ENCODE measurements at places on chromosomes 13 and 19. TPM values are rescaled to one million over a fixed set of nuclear protein-coding genes. Genes with fewer than 3 reads are reported as not detected.
A peak's percentile ranks its signal among the peaks of the same experiment; 100 is the strongest.

DNA sequence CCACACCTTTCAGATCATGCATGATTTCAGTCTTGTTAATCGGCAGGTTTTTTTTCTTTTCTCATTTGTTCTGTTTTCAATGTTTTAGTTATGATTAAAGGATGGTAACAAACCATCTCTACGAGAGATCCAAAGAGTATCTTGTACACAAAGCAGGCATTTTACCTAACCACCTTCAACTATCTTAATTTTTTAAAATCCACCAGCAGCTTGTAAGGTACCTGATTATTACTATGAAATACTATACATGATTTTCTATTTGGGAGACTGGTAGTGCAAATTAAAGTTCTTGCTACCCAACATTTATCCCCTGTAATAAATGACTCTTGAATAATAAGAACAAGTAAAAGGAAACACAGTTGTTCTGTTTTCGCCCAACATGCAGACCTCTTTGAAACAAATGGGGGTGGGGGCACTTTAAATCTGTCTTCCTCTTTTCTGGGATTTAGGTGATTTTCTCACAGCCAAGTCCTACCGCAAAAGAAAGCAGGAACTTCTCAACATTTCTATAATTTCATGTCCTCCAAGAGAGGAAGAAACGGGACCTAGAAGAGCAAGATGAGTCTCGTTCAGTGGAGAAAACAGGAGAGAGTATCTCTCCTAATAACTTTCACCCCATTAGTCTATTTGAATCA is 3.6 kb downstream of the POU4F1 start:
- H3K4me3 ChIP-seq = no peak overlapping the region
- H3K27ac ChIP-seq = no peak overlapping the region
- no peaks in the 10 kb centered on the region for H3K4me1 ChIP-seq
- DNase-seq = no peak

RUBCNL gene
- total RNA-seq = not detected

- no peaks in the 10 kb centered on the region for H3K36me3 ChIP-seq
- peaks cover 33% of the 10 kb centered on the region for H3K27me3 ChIP-seq
- no peak for DNase-seq
- no peaks in the 10 kb centered on the region for H3K4me1 ChIP-seq
- no peak overlapping the region for H3K4me3 ChIP-seq
Measured at GRCh38 chr19:31354316-31354715, 5.1 kb upstream of the TSHZ3 start.

C2CD4C gene
- 2.1 TPM for total RNA-seq

DNA sequence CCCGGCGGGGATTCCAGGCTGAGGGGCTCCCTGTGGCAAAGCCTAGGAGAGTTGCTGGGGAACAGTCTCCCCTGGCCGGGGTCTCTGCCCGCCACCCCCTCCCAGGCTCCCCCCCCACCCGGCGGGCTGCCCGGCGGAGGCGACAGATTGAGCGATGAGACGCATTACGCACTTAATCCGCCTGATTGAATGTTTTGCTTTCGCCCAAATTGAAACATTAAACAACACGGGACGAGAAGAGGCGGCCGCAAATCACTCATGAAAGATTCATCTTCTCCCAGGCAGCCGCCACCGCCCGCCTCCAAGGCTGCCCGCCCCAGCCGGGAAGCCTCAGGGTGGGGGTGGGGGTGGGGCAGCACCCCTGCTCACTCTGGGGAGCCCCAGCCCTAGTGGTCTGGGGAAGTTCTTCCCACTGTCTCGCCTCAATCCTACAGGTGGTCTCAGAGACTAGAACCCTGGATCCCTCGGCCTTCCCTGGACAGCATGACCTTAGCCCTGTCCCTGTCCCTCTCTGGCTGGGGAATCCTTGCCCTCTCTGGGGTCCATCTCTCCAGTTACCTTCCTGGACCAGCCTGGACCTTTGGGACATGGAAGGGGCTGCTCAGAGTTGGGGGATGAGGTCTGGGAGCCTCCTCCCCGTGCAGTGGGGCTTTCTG is 7.6 kb upstream of the ERFL start:
- no peak overlapping the region for H3K4me3 ChIP-seq
- H3K27ac ChIP-seq = no peak overlapping the region
- no peaks in the 10 kb centered on the region for H3K36me3 ChIP-seq
- H3K4me1 ChIP-seq = no peaks in the 10 kb centered on the region
- H3K27me3 ChIP-seq = peaks cover 39% of the 10 kb centered on the region

CD22 gene
- 29.8 TPM for total RNA-seq

- H3K36me3 ChIP-seq = no peaks in the 10 kb centered on the region
- DNase-seq = no peak
- H3K27me3 ChIP-seq = no peaks in the 10 kb centered on the region
- no peak overlapping the region for H3K27ac ChIP-seq
Measured at GRCh38 chr19:45008552-45008951, 7.3 kb downstream of the RELB start.

- no peaks in the 10 kb centered on the region for H3K36me3 ChIP-seq
- no peaks in the 10 kb centered on the region for H3K4me1 ChIP-seq
- DNase-seq = no peak
- H3K27me3 ChIP-seq = no peaks in the 10 kb centered on the region
Measured at GRCh38 chr19:2302319-2303210, 5.4 kb downstream of the LINGO3 start.

ZNF415 gene
- 12.9 TPM for total RNA-seq

DNA sequence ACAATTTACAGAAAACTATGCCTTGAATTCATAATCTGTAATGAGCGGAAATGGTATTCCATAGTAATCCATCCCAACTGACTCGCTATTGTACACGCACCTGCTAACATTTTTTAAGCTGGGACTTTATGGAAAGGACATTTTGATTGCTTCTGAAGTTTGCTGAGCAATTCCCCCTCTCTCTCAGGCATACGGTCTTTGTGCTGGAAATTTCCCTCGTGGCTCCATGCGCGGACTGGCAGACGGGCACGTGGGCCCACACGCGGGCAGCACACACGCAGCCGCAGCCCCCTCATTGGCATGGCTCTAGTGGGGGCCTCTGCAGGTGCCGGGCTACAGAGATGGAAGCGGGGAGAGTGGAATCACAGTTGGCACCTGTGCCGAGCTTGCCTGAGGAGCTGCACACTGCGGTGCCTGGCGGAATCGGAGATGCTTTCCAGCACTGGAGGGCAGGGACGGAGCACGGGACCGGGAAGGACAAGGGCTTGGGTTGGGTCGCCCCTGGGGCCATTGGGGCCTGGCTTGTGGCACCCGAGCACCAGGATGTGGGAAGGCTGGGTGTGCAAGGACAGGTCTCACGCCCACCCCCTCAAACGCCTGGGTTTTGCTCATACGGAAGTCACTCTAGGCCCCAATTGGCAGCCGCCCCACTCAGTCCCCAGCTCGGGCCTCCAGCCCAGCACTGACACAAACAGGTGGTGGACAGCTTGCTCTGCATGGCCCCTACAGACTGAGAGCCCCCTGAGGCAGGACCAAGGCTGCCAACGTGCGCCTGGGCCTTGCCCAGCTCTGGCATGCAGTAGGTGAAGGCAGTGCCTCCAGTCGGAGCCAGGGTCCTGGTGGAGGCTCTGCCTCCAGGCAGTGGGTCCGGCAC is 30.2 kb upstream of the CCNE1 start:
- no peaks in the 10 kb centered on the region for H3K36me3 ChIP-seq
- H3K27me3 ChIP-seq = no peaks in the 10 kb centered on the region
- no peak overlapping the region for H3K27ac ChIP-seq
- H3K4me1 ChIP-seq = no peaks in the 10 kb centered on the region

DNA sequence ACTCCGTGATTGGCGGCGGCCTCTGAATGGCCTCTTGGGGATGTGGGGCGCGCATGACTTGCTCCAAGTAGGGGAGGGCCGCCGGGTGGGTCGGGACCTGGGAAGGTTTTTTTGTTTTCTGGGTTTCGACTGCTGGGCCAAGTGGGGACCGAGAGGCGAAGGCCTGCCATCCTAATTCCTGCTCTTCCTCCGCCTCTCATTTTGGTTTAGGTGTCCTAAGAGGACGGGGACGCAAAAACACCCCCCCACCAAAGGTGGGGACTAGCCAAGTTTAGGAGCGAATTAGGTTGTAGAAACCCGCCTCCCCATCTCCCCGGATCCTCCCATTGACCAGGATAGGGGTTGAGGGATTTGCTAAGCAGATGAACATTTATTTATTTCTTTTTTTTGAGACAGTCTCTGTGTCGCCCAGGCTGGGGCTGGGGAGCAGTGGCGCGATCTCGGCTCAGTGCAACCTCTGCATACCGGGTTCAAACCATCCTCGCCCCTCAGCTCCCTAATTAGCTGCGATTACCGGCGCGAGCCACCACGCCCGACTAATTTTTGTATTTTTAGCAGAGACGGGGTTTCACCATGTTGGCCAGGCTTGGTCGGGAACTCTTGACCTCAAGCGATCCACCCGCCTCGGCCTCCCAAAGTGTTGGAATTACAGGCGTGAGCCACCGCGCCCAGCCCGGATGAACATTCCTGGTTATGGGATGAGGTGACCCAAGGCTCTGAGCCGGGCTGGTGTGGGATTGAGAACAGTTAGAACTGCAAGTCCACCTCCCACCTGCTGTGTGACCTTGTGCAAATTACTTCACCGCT is 838 bp downstream of the PPP2R1A start:
- H3K27me3 ChIP-seq = no peaks in the 10 kb centered on the region
- DNase-seq = peak; percentile 5
- peaks cover 18% of the 10 kb centered on the region for H3K36me3 ChIP-seq
- H3K4me1 ChIP-seq = peaks cover 17% of the 10 kb centered on the region
- peak overlapping the region; percentile 84 for H3K4me3 ChIP-seq
- H3K27ac ChIP-seq = peak overlapping the region; percentile 87
